Stimulated activated CD4-positive, alpha-beta T cell treated with anti-CD3 and anti-CD28 coated beads, TNF-alpha, amount 100 ng/mL, for 48 hours (primary cell): ENCODE measurements at places on chromosomes 1 and 21.

DNA sequence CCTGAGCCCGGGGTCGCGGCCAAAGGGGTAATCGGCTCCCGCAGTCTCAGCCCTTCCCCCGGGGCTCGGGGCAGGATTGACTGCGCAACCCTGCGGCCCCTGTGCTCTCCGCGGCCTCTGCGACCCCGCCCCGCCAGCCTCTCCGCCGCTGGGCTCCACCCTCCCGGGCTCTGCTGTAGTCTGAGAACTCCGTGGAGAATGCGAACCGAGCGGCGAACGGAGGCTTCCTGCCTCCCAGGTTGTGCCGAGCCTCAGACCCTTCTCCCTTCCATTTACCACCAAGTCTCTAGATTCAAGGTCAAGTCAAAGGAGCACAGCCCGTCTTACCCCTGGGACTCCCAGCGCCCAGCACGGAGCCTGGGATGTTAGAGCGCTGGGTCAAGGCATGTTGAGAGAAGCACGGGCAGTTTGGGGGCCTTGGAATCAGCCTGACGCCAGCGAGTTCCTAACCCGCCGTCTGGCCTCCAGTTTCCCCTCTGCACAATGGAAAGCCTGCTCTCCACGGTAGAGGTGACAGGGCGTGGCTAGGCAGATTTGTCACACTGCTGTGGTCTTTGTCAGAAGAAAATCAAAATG is 3.0 kb downstream of the ATP2B4 start:
- DNase-seq: peak; percentile 68

DNA sequence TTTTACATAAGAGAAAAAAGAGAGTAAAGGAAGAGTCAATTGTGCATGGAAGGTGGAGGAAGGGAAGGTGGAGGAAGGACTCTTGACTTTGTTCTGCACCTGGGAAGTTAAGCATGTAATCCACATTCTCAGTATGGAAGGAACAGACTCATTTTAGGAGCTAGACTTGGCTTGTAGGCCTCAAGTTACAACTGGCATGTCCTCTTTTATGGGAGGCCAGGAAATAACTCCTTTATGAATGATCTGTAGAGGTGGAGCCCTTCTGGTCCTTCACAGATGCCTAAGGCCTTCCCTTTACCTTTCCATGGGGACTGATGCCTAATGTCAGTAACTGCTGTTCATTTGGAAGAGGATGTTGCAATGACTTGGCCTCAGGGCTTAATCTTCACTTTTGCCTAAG is 29.4 kb upstream of the CCSAP start:
- no peak for DNase-seq

DNA sequence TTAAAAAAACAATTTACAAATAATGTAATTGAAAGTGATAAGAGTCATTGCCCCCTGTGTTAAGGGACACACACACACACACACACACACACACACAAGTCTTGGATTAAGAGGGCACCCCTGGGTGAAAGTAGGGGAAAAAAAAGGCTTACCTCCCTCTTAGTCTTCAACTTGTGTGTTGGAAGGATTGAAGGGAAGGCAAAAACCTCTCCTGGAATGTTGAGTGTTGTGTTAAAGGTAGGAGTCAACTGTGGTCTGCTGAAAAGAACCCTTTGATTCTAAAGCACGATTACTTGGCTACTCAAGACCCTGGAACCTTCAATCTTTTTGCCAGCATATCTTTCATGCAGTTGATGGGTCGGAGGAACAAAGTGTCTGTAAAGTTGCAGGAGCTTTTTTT is 6.4 kb downstream of the PBX1 start:
- no peak for DNase-seq

GRCh38 chr1:116515702-116516101 is 55.1 kb downstream of the CD58 start:
- DNase-seq: no peak

GRCh38 chr1:36008546-36009197 is 75.2 kb upstream of the TEKT2 start:
- no peak for DNase-seq

GRCh38 chr1:239677362-239677761 is 291.0 kb downstream of the CHRM3 start:
- no peak for DNase-seq

- no peak for DNase-seq
Measured at GRCh38 chr1:55503663-55504305, 288.6 kb upstream of the USP24 start.

GRCh38 chr1:201219481-201220387 is 29.1 kb downstream of the IGFN1 start:
- DNase-seq: no peak

DNA sequence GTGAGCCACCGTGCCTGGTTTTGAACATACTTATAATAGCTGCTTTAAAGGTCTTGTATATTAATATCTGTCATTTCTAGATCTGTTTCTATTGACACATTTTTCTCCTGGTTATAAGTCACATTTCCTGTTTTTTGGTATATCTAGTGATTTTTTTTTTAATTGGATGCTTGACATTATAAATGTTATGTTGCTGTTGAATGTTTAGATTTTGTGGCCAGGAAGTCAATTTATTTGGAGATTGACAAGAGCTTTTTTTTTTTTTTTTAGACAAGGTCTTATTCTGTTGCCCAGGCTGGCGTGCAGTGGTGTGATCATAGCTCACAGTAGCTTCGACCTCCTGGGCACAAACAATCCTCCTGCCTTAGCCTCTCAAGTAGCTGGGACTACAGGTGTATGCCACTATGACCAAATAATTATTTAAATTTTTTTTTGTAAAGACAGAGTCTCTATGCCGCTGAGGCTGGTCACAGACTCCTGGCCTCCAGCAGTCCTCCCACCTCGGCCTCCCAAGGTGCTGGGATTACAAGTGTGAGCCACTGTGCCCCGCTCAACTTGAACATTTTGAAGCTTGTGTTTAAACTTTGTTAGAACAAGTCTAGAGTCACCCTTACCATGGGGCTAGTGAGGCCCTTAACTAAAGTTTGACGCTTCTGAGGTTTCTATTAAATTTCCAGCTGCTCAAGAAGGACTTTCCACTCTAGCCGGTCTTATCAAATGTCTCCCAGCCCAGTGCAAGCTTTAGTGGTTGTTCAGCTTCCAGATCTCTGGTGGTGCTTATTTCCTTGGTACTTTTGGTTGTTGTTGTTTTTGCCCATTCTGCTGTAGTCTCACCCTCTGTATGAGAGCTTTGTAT is 8.6 kb upstream of the CHI3L2 start:
- no peak for DNase-seq

DNA sequence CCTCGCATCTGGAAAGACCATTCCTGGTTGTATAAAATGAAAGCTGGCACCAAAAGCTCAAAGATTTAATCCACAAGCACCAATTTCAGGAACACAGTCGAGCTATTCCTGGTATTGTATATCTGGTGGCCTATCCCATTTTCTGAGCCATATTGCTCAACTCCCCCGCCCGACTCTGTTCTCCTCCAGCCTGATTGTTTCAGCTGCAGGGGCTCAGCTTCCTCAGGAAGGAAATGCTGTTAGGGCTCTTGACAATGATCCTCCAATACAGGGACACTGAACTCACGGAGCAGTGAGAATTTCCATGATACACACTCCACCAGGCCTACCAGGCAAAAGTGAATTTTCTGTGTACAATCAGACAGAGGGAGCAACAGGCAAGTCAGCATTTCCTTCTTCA is 16.9 kb upstream of the TDRD10 start:
- no peak for DNase-seq

GRCh38 chr1:168723000-168723399 is 6.0 kb downstream of the DPT start:
- no peak for DNase-seq

DNA sequence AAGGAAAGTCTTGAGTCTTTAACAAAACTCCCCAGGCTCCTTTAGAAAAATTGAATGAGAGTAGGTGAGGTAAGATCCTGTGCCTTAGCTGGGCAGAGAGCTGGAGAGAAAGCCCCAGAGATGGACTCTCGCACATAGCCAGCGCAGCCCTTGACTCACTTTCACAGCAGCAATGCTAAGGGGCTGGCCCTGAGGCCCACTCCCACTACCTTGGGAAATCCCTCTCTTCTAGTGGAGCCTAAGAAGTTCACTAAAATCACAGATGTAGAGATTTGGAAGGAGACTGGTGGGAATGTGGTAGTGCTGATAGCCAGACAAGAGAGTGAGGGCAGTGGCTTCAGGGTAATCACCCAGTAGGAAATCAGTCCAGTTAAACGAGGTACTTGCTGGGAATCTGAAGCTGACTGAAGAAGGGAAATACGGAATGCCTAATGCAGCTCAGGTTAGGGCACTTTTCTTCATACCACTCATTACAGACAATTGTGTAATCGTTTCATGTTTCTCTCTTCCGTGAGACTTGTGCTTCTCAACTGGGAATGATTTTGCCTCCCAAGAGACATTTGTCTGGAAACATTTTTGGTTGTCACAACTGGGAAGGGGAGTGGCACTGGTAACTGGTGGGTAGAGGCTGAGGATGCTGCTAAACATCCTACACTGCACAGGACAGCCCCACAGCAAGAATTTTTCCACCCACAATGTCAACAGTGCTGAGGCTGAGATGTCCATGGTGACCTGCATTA is 42.4 kb upstream of the LRRC8C start:
- DNase-seq: no peak

DNA sequence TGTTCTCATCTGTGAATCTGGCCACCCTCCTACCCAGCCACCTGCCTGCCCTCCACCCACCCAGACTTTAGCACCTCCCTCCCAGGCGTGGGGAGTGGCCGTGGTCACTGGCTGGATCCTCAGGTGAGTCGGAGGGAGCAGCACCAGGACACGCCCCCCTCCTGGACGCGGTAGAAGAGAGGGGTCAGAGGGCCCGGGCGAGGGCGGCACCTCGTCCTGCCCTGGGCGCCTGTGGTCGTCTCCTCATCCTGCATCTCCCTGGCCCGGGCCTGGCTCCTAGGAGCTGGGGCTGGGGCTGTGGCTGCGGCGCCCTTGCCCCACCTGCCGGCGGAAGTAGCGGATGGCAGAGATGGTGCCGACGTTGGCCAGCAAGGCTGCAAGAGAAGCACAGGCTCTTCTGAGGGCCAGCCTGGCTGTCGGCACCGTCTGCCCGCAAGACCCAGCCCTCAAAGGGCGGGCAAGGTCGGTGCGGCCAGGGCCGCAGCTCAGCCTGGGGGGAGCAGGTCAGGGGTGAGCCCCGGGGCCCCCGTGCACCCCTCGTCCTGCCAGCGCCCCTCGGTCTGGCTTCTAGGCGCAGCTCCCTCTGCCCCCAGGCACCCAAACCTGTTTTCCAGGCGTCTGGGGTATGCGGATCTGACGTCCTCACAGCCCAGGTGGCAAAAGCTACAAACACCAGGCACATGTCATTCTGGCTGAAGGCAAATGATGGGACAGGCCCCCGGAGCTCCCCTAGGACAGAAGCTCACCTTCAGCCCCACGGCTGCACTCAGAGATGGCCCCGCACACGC is 5.8 kb downstream of the PERM1 start:
- DNase-seq: no peak

DNA sequence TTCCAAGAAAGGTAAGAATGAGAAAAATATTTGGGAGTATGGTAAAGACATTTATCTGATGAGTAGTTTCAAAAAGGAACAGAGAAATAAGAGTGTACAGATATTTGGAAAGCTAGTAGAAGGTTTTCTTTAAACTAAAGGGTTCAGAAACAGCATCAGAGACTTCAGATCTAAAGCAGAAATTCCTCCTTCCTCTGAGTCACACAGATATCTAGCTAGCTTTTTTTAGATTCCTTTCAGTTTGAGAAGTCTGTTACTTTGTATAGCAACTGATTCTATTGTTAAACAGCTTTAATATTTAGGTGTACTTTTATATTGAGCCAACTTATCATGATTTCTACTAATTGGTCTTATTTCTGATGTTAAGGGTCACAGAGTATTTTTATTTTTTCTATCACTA is 4.7 kb downstream of the AMY2B start:
- DNase-seq: no peak

DNA sequence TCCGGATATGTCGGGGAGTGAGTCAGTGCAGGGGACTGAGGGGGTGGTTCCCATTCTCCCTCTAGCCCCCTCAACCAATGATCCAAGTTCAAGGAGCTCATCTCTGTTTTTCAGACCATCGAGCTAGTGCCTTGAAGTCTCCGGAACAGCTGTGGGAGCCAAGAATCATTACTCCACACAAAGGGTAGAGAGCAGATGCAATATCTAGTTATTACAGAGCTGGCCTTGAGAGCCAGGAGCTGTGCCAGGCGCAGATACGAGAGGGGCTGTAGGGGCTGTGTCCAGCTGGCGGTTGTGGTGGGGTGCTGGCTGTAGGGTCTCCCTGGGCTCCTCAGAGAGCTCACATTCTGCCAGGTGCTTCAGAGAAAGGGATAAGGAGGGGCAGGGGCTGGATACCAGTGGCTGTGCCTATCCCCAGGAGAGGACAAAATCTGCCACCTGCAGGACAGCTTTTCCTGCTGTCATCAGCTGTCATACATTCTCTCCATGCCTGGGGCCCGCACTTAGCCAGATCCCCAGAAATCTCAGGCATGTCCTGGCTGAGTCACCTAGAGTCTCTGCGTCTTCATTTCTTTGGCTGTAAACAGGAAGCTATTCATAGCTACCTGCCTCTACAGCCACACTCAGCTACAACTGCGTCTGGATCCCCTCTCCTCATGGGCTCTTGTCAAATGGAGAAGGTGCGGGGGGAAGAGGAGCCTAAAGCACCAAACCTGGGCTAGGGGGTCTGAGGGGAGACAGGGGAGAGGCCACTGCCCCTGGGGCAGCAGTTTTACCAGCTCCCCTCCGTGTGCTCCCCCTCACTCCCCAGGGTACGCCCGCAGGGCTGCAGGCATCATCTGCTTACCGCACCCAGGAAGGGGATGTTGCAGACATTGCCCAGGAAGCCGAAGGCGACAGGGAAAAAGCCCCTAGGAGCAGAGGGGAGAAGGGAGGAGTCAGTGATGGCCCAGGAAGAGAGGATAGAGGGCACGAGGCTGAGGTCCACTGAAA is 2.4 kb upstream of the KISS1 start:
- no peak for DNase-seq

- no peak for DNase-seq
Measured at GRCh38 chr21:45846373-45847160, 135.0 kb upstream of the COL6A1 start.

GRCh38 chr21:37684115-37684493 is 232.2 kb downstream of the KCNJ6 start:
- DNase-seq: no peak

DNA sequence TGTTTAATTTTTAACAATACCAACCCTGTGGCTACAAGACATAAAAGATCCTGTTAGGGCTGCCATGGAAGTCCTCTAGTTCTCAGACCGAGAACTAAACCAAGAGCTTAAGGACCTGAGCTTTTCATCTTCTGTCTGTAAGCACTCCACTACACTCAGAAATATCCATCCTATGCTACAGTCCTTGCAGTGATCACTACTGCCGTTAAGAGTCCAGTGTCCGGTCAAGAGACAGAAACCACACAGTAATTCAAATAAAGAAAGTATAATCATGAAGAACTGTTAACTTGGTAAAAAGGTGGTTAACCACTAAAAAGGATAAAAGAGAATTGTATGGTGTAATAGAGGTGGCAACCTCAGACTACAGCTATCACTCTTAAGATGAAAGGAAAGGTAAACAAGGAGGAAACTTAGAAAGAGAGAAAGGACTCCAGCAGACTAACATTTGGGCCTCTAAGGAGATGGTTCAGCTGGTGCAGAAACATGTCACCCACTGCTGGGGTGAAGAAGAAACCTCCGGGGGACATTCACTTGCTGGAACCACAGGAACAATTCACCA is 22.1 kb upstream of the PRDX6 start:
- DNase-seq: no peak
